ENCODE measurements at places on chromosomes 7 and 10. TPM values are rescaled to one million over a fixed set of nuclear protein-coding genes. Genes with fewer than 3 reads are reported as not detected.

The PRF1 gene
- total RNA-seq: 3.2 TPM

- DNase-seq: peak; percentile 99
- H3K36me3 ChIP-seq: peaks cover 11% of the 10 kb centered on the region
- H3K27me3 ChIP-seq: no peaks in the 10 kb centered on the region
These were observed at the start of gene MGMT for GRCh38 chr10:129466703-129467358. Gene MGMT (plus strand): TSS chr10:129467241.

- no peak overlapping the region for H3K27ac ChIP-seq
- no peak for DNase-seq
- no peaks in the 10 kb centered on the region for H3K27me3 ChIP-seq
- H3K36me3 ChIP-seq: no peaks in the 10 kb centered on the region
These were observed 36.0 kb upstream of the AKR1E2 start for GRCh38 chr10:4790045-4790444.

DNA sequence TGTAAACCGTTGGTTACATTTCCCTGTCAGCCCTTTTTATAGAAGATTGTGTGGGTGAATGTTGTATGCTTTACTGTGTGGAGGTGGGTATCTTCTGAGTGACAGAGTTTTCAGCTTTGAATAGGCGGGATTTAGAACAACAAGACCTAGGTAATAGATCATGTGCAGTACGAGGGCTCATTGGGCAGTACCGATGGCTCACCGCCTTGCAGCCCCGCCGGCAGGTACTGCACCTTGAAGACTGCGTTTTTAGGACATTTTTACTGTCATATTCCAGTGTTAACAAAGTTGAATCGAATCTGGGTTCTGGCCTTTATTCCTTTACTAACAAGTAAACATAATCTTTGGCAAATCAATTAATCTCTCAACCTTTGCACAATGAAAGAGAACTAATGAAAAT, 55.9 kb upstream of the NCF1 start:
- no peak for DNase-seq
- H3K27ac ChIP-seq: no peak overlapping the region
- H3K4me3 ChIP-seq: no peak overlapping the region
- no peaks in the 10 kb centered on the region for H3K27me3 ChIP-seq

GRCh38 chr10:113967126-113967525, 76.5 kb upstream of the ADRB1 start:
- H3K27me3 ChIP-seq: no peaks in the 10 kb centered on the region
- DNase-seq: no peak
- H3K36me3 ChIP-seq: no peaks in the 10 kb centered on the region
- no peak overlapping the region for H3K27ac ChIP-seq

GRCh38 chr10:102280397-102281101, 35.2 kb downstream of the GBF1 start:
- no peaks in the 10 kb centered on the region for H3K27me3 ChIP-seq
- DNase-seq: no peak
- H3K27ac ChIP-seq: peak overlapping the region; percentile 44
- H3K4me3 ChIP-seq: peak overlapping the region; percentile 13

GRCh38 chr10:123869020-123869414, 22.6 kb downstream of the CPXM2 start:
- H3K27ac ChIP-seq: peak overlapping the region; percentile 95
- no peaks in the 10 kb centered on the region for H3K27me3 ChIP-seq
- no peaks in the 10 kb centered on the region for H3K36me3 ChIP-seq
- H3K4me3 ChIP-seq: no peak overlapping the region
- H3K4me1 ChIP-seq: peaks cover 70% of the 10 kb centered on the region

DNA sequence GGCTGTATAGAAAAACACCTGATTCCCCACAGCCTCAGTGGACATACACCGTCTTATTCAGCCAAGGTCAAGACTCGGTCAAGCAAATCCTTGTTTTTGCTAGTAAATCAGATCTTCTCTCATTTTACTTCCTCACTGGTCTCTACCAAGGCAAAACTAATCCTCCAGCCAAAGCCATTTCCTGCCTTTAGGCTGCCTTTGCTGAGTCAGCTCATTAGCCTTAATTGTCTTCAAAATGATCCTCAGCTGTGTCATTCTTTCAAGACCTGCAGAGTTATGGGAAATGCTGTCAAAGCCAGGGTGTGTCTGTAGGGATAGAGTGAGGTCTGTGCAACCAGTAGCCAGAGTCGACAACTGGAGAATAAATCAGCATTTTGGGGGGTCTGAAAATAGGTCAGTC, 107.2 kb upstream of the FAM180A start:
- no peak overlapping the region for H3K4me3 ChIP-seq
- H3K36me3 ChIP-seq: no peaks in the 10 kb centered on the region
- H3K27ac ChIP-seq: no peak overlapping the region
- H3K4me1 ChIP-seq: no peaks in the 10 kb centered on the region
- no peak for DNase-seq

GRCh38 chr7:27193335-27194001, 6.4 kb downstream of the HOXA13 start:
- no peak overlapping the region for H3K27ac ChIP-seq
- peak overlapping the region; percentile 33 for H3K4me3 ChIP-seq
- no peak for DNase-seq

The SCD gene
- 9.1 TPM for total RNA-seq

DNA sequence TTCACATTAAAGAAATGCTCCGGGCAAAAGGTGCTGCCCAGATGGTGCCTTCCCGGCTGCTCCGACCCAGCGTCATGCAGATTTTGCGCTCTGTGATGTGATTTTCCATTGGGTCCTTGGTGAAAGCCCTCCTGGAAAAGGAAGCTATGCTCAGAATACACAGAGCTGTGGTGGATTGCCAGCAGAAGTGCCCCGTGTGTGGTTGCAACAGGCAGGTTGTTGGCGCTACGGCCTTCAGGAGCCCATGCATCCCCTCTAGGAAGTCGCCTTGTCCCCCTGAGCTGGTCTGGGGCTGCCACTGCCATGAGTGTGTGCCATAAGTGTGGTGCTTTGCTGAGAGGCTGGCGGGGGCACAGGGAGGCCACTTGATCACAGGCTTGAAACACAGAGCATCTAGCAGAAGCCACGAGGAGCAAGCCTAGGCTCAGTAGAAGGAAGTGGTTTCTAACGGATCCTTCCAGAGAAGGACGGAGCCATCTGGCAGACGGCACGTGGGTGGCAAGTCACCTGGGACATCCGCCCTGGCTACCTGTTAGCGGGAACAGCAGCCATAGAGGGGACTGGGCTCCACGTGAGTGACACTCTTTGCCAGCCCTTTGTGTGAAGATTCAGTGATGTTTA, 210.9 kb downstream of the CUX1 start:
- peaks cover 34% of the 10 kb centered on the region for H3K36me3 ChIP-seq
- H3K27ac ChIP-seq: no peak overlapping the region
- peaks cover 10% of the 10 kb centered on the region for H3K4me1 ChIP-seq
- H3K4me3 ChIP-seq: no peak overlapping the region
- no peak for DNase-seq
- H3K27me3 ChIP-seq: no peaks in the 10 kb centered on the region

- no peak overlapping the region for H3K27ac ChIP-seq
- H3K27me3 ChIP-seq: no peaks in the 10 kb centered on the region
- no peaks in the 10 kb centered on the region for H3K36me3 ChIP-seq
- no peak overlapping the region for H3K4me3 ChIP-seq
- no peaks in the 10 kb centered on the region for H3K4me1 ChIP-seq
These were observed 94.0 kb upstream of the PPP2R2D start for GRCh38 chr10:131806646-131807317.

DNA sequence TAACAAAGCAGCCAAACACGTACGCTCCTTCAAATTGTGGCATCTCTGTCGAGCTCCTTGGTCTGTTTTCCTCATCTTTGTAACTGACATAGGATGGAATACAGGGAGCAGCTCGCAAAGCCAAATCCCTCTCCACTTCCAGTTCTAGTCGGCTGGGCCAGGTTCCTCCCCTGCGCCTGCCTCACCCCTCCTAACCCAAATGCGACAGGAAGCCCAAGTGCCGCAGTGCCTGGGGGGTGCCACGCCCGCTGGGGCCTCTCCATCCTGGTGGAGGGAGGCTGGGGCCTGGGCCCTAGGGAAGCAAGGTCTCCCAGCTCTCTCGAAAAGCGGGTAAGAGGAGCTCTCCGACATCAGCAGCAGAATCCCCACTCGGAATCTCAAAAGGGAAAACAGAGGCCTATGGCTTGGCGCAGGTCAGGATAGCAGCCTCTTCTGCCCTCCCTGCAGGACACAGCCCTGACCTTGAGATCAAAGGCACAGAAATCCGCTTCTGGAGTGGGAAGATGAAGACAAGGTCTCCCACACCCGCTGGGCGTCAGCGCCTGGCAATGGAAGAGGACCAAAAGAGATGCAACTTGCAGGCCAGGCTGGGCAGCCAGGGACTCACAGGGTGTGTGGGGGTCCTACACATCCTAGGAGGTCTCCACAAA, 165.8 kb downstream of the NRF1 start:
- no peak overlapping the region for H3K4me3 ChIP-seq
- no peak for DNase-seq
- H3K27ac ChIP-seq: no peak overlapping the region

DNA sequence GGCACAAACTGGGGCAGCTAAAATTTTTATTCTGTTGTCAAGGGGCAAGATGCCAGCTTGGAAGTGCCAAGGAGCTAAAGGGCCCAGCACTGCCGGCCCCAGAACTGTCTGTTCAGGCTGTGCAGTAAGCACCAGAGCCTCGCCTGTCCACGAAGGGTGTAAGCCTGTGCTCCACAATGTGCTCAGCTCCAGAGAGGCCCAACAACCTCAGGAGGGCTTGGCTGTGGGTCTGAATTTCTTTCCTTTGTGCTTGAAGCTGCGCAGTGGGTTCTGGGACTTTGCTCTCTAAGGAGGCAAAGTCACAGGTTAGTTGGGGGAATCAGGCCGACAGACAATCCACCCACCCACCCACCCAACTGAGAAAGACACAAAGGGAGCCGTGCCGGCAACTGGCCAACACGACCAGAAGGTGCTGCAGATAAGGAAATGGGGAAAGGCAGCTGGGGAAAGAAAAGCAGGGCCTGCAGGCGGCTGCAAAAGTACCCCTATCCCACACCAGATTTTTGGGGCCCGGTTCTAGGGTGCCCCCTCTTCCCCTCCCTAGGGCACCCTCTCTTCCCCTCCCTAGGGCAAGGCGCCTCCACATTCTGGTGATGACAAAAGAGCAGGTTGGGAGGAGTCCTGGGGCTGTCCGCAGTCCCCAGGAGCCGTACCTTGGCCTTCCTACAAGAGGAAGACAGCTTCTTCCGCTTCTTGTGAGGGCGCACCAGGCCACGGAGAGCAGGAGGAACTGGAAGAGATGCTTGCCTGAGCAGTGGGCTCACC, 7.7 kb downstream of the DDX56 start:
- H3K27me3 ChIP-seq: no peaks in the 10 kb centered on the region
- peaks cover 6% of the 10 kb centered on the region for H3K4me1 ChIP-seq
- no peak for DNase-seq
- no peak overlapping the region for H3K4me3 ChIP-seq
- H3K36me3 ChIP-seq: peaks cover 77% of the 10 kb centered on the region

- no peak for DNase-seq
- H3K4me3 ChIP-seq: no peak overlapping the region
- H3K27me3 ChIP-seq: no peaks in the 10 kb centered on the region
- H3K27ac ChIP-seq: no peak overlapping the region
- no peaks in the 10 kb centered on the region for H3K4me1 ChIP-seq
These were observed 53.7 kb downstream of the BEND7 start for GRCh38 chr10:13475124-13475523.

The LRRC18 gene
- total RNA-seq: not detected

The CDC14C gene
- not detected for total RNA-seq

DNA sequence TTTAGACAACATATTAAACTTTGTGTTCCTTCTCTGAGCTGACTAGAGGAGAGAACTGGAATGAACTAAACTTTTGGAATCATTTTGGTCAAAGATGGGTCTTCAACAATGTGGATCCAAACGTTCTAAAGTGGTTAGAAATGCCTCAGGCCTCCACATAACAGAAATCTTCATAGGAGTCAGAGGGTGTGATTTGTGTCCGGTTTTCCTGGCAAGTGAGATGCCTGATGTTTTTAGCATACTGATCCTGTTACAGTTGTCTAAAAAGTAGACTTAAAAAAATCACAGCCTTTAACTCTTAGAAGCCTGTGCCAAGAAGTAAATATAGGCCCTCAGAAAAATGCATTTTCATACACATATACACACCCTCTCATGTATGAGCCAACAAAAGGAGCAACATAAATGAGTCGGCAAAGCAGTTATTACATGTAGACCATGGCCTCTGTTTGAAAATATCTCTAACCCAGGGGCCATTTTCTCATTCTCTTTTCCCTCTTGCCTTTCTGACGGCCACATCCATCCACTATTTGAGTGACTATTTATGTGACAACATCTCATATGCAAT, 64.5 kb downstream of the ST7 start:
- no peak for DNase-seq
- H3K4me3 ChIP-seq: no peak overlapping the region
- peaks cover 46% of the 10 kb centered on the region for H3K4me1 ChIP-seq

The SEMA3A gene
- total RNA-seq: 32.5 TPM

The AKR1C4 gene
- total RNA-seq: not detected
